ENCODE measurements at places on chromosomes 3 and 15.
A peak's percentile ranks its signal among the peaks of the same experiment; 100 is the strongest.

DNA sequence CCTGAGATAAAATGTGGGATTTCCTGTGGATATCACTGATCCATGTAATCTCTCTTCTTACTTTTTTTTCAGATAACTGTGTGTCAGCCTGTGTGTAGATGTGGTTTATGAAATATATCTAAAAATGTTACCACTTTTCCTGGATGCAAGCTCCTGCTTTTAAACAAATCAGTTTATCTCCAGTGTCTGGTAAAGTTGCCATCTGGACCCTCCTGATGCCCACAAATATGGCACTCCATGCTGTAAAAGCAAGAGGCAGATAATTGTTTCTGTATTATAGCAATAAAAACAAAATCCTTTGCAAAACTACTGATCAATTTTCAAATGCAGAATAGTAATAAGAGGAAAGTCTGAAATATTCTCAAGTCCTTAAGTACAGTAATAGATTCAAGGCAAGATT, 7.6 kb upstream of the DCLK3 start:
- no peak for DNase-seq

- no peak for DNase-seq
Measured at GRCh38 chr3:46495901-46496456, 1.8 kb upstream of the RTP3 start.

DNA sequence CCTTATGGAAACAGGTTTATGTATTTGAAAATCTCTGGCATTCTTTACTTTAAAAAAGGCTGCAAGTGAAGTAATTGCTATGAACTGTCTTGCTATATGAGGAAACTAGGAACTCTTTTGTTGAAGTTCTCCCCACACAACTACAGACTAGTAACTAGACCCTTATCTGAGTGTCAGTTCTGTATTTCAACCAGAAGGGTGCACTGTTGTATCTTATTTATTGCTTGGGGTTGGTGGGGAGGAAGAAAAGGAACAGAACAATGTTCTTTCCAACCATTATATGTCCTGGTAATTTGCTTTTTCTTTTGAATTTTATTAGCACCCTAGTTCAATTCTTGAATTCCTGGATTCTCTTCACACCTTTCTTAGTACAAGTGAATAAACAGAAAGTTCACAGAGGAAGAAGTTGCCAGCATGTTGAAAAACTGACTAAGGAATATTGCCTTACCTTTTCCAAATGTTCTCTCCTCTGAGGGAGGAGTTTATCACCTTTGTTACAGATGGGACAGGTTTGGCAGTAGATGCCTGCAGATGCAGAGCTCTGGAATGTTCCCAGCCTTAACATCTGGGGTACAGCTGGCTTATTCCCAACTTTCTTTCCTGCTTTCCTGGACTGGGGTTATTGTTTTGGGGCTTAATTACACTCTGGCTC, 162.4 kb upstream of the CFAP20DC start:
- DNase-seq: peak; percentile 20

DNA sequence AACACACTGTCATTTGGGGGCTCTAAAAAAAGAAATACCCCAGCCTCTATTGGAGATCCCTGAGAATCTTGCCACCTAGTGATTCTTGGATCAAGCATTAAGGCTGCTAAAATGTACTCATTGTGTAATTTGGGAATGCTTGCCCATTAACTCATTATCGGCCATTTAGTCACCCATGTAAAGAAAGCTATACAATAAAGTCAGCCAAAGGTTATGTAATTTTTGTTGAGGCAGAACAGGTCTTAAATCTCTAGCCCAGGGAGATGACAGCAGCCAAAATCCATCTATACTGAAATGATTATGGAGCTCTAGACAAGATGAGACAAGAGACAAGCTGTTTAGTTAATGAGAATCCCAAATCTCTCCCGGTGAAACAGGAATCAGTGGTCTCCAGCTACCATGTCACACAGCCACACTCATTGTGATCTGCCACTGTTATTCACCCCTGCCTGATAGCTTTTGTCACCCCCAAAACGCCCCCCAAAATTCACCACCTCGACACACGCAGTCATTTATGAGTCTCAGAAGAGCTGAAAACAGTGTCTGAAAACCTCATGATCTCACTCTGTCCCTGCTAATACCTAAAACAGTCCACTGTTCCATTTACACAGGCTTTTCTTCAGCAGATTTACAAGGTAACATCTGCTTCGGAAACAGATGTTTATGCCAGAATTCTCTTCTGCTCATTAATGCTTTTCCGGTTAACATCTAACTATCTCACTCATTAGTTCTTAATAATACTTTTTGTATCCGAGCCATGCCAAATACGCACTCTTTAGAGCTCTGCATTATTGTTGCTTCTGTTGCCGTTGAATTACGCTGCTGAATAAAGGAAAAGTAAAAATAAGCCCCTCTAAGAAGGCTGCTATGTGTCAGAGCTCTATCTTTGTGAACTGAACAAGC, 138.5 kb downstream of the RORA start:
- DNase-seq: no peak

- DNase-seq: peak; percentile 82
Measured at GRCh38 chr3:129160891-129161859, at the start of gene ISY1. Gene ISY1, minus strand, starts transcription at chr3:129161063. Its CDS starts 88 bp downstream, at chr3:129160975.

DNA sequence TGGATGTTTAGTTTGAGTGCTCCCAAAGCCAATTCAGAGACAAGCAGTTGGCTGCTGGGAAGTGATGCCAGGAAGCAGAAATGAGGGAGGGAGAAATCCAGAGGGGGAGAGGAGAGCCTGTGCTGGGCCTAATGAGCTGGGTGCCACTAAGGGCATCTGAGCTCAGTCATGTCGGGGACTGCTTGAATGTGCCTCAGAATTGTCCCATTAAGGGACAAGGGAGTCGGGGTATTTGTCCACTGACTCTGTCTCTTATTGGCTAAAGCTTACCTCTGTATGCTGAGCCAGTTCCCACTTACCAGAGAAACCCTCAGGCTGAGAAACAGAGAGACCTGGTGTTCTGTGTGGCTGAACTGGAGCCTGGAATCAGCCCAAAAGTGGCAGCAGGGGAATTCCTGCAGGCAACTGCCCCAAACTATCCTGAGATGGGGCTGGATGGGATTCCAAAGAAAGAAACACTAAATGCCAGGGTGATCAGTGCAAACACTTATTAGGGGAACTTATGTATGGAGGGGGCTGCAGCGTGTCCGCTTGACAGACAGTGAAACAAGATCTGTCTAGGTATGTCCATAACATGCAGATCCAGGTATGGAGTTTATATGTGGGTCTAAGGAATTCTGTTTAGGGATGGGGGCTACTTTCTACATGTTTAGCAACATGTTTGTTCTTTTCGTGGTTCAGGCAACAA, 48.6 kb downstream of the NR1D2 start:
- DNase-seq: no peak

- no peak for DNase-seq
Measured at GRCh38 chr3:125965505-125965904, 3.5 kb upstream of the ROPN1B start.

- DNase-seq: no peak
Measured at GRCh38 chr15:40471105-40471807, 472 bp downstream of the CHST14 start.

GRCh38 chr15:83671603-83672002, 17.7 kb downstream of the ADAMTSL3 start:
- DNase-seq: no peak

GRCh38 chr15:46567968-46568367, 933.1 kb downstream of the SQOR start:
- DNase-seq: no peak

- DNase-seq: no peak
Measured at GRCh38 chr15:60548101-60548500, 69.2 kb upstream of the ICE2 start.

DNA sequence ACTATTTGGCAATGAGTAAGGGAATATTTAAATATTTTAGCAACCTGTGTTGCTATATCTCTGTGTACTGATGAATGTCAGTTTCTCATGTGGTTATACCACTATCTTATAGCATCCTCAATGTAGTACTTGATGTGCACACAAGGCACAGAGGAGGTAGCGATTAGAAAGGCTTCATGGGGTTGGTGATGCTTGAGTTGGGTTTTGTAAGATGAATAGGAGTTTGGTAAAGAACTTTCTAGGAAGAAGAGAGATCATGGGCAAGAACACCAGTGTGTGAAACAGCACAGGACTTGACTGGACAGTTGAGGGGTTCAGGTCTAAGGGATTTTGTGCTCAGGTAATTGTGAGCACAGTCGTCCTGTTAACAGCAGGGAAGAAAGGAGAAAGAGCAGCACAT, 38.1 kb downstream of the LPP start:
- no peak for DNase-seq

GRCh38 chr3:189353318-189353965, 181.7 kb downstream of the TPRG1 start:
- DNase-seq: no peak

GRCh38 chr3:177234121-177234520, 36.8 kb upstream of the TBL1XR1 start:
- DNase-seq: no peak

- DNase-seq: no peak
Measured at GRCh38 chr3:60855250-60855649, 396.0 kb downstream of the FHIT start.

DNA sequence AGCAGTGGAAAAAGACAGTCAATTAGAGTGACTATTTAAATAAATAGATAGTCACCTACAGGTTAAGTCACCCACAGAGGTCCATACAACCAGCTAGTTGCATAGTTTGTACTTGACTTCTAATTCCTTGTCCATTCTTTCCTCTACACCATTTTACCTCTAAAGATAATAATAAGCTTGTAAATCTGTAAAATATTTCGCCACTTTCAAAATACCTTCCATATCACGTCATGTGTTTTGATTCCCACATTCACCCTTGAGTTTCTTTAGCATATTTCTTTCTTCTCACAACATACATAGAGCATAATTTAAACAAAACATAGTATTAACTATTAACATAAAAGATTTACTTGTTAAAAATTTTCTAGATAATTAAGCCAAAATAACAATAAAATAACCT, 689.6 kb downstream of the MECOM start:
- DNase-seq: no peak

DNA sequence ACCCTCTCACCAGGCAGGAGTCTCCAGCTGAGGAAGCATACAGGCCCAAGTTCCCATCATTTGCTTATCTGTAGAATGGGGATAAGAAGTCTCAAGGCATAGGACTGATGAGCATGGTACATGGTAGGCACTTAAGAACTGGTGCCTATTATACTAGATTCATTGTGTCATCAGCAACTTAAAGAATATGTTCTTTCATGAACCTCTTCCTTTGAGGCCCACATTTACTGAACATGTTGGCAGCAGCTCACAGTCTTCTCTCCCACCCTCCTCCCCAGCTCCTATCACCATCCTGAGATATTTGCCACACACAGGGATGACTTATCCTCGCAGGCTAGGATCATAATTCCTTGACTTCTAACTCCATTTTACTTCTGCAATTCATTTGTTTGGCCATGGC, 142.5 kb downstream of the PDE8A start:
- no peak for DNase-seq

DNA sequence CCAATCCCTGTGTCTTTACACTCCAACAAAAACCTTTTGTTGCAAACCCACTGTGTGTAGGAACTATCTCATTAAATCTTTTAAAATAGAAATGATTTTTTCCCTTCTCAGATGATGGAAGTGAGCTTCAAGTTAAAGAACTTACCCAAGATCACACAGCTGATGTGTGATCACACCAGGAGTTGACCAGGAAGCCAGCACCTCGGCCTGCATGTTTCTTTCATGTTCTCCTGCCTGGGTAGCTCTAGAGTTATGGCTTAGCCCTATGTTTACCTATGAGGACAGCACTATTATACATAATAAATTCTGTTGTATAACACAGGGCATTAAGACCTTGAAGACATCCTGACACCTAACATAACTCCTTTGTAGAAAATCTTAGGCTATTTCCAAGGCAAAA, 132.1 kb upstream of the KLHL25 start:
- DNase-seq: no peak

DNA sequence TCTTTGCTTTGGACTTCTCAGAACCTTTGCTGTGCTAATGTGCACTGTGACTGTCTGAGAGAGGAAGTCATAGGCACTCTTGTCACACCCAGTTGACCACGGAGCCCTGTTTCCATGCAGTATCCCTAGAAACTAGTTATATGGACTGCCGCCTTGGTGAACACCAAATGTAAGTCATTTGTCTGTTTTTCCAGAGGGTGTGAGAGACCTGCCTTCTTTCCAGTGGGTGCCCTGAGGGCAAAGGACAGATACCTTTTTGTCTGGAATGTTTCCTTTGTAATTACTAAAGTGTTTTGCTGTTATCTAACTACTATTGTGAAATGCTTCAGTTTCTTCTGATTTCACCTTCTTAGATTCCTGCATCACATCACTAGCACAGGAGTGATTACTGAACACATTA, 91.8 kb downstream of the LARS2 start:
- DNase-seq: no peak

GRCh38 chr15:73335026-73335425, 33.7 kb downstream of the HCN4 start:
- no peak for DNase-seq

DNA sequence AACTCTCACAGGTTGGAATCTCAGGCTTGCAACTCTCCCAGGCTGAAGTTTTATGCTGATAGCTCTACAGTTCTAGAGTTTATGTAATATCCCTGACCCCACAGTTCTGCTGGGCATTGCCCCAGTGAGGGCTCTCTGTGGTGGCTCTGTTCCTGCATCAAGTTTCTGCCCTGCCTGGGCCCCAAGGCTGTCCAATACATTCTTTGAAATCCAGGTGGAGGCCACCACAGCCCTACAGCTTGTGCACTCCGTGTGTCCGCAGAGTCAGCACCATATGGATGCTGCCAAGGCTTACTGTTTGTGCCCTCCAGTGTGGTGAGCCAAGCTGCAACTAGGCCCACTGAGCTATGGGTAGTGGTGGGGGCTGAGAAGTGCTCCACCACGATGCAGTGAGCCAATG, 1141.2 kb upstream of the EPHA6 start:
- no peak for DNase-seq

- DNase-seq: no peak
Measured at GRCh38 chr15:71390096-71390495, 274.8 kb downstream of the THSD4 start.

DNA sequence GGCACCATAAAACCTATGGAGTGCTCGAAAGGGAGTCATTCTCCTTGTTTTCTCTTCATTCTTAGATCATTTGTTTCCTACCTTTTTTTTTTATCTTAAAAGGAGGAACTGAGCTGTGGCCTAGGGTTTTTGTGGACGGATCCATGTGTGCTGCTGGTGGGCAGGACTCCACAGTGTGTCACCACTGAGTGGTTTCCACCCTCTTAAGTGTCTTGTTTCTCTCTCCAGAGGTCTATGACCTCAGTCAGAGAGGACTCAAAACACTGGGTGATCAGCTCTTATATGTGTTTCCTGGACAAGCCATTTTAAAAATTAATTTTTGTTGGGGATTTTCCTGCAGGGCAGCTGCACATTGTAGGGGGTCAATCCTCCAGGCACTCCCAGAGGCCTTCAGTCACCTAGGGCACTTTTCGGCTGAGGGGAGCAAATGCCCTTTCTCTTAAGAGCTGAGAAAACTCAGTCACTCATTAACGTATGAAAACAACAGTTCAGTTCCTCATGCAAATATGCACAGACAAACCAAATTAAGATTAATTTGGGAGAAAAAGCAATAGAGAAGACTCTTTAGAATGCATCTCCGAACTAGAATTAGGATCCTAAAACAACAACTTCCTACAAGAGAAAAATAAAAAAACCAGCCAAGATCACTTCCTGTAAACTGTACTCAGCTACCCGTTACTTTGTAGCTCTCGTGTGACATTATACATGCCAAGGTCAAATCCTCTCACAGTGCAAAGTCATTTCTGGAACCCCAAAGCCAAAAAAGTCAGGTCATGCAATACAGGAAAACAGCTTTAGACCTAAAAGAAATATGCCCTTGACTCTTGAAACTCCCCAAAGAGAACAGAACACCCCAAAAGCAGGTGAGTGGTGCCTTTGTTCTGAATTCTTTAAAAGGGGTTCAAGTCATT, 27.6 kb upstream of the FAM3D start:
- DNase-seq: no peak

GRCh38 chr3:181461381-181461780, 250.3 kb upstream of the SOX2 start:
- no peak for DNase-seq
